ENCODE measurements at places on chromosomes 5 and 9.

DNA sequence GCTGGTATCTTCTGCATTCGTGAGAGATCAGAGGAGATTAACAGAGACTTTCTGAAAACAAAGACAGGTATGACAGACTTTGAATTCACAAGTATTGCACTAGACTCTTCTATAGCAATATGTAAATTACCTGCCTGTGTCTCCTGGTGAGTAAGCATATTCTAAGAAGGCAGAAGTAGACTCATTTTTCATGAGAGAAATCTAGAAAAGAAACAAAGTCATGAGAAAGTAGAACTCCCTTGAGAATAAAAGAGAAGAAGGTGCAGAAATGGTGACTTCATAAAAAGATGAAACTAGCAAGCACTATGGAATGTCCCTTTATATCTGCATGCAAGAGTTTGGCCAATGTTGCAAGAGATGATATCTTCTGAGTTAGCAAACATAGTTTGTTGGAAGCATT lies 419.8 kb downstream of the DMRT2 start:
- DNase-seq = no peak

GRCh38 chr9:134165357-134166315 lies 1.3 kb upstream of the RNU6ATAC start:
- no peak for DNase-seq

DNA sequence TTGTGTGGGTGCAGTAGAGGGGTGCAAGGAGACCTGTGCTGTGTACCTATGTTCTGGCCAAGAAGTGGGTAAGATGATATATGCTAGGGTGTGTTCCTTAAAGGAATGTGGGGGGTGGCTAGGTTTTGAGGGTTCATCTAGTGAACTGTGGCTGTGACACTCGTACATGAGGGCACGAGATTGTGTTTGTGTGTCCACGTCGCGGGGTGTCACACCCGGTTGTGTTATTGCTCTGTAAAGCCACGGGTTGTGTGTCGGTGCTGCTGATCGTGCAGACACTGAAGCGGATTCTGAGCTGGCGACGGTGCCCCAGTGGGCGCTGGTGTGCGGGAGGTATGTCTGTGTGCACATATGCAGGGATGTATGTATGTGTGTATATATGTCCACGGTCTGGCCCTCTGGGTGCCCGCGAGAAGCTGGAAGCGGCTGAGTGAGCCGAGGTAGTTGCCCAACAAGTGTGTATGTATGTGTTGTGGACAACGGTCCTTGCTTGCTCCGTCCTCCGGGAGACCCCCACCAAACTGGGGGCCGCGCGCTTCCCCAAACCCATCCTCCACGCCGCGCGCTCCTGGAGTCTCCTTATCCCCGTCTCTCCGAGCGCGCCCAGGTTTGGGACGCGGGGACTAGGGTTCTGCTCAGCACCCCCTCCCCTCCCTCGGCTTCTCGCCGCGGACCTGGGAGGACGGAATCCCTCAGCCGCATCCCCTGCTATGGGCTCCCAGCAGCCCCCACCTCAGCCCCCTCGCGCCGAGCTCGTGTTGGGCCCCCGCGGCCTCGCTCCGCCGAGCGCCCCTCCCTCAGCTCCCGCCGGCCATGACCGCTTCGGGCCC lies 639 bp downstream of the PCDH1 start:
- peak; percentile 71 for DNase-seq

DNA sequence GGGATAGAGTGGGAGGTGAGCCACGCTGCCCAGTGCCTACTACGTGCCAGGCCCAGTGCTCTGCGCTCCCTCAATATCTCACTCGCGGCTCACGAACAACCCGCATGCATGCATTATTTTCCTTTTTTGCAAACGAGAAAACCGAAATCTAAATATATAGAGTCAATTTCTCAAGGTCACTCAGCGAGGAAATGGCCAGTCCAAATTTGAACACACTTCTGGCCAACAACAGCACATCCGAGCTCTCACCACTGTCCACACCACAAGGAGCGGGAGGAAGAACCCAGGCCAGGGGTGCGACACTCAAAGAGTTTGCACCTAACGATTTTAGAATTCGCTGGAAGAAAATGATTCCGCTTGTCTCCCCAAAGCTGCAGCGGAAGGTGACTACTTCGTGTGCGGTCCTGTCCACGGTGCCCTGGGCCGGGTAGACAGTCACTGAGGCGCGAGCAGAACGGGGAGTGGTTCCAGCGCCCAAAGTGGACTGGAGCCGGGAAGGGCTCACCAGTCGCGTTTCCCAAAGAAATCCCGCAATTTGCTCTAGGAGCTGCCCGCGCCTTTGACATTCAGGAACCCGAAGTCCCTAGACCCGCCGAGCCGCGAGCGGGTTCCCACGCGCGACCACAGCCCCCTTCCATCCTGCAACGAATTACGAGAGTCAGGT lies 1.1 kb upstream of the TLX3 start:
- no peak for DNase-seq

DNA sequence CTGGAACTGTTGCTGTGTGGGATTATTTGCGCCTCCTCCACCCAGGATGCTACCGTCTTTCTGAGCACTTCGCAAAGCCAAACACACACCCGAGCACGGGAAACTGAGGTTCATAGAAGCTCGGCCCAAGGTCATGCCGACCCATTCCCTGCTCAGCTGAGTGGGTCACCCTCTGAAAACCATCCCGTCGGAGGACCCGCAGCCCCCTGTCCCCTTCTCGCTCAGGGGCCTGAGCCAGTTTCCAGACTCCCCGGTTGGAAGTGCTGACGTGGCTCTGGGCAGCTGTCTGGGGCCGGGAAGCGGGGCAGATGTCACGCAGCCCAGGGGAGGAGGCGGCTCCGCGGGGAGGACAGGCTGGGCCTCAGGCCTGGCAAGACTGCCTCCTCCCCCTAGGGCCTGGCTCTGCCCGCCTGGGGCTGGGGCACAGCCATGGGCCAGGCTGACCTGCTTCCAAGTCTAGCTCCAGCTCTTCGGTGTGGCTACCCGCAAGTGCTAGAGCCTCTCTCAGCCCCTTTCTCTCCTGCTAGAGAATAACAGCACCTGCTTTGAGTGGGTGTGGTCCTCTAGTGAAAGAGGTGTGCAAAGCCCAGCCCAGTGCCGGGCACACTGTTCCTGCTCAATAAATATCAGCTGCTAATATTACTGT lies 9.9 kb upstream of the CXXC5 start:
- DNase-seq = peak; percentile 92

GRCh38 chr5:179227580-179228311 lies 117.5 kb downstream of the ADAMTS2 start:
- peak; percentile 65 for DNase-seq

DNA sequence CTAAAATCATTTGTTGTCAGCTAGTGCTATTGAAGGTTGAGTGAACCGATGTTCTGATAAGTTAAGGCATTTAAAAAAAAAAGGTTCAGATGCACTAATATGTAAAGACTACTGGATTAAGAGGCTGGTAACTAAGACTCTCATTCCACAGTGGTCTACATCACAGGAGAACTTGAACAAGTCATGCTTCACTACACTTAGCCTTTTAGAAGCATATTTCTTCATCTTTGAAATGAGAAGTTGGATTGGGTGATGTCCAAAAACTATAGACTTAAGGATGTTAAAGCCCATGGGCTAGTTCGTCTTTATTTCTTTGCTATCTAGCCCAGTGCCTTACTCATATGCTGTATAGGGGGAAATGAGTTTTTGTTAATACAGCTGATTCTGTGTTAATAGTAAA lies 107.2 kb downstream of the NDUFS4 start:
- no peak for DNase-seq

- no peak for DNase-seq
These were observed 128.0 kb upstream of the STC2 start for GRCh38 chr5:173456181-173456580.

DNA sequence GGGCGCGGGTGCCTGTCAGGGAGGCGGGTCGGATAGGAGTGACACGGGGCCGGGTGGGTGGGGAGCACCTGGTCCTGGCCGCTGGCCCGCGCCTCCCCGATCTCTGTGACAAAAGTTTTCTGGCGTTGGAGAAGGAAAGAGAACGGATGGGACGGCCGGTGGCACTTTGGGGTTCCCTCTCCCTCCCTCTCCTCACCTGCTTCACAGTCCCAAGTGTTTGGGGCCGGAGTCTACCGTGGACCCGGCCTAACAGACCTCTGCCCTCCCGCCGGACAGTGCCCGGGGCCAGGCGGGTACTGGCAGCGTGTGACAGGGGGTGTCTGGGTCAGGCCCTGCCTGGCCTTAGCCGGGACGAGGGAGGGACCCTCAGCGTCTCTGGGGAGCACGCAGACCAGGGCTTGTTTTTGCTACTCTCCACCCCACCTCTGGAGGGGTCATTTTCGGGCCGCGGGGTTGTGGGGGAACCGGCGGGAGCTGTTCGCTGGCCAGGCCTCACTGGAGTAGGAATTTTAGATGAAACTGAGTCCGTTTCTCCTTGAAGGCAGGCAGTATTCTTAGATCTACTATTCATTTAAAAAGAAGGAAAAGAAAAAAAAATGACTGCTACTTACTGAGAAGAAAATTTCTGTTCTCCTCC lies 1.7 kb downstream of the PRDM6 start:
- no peak for DNase-seq

DNA sequence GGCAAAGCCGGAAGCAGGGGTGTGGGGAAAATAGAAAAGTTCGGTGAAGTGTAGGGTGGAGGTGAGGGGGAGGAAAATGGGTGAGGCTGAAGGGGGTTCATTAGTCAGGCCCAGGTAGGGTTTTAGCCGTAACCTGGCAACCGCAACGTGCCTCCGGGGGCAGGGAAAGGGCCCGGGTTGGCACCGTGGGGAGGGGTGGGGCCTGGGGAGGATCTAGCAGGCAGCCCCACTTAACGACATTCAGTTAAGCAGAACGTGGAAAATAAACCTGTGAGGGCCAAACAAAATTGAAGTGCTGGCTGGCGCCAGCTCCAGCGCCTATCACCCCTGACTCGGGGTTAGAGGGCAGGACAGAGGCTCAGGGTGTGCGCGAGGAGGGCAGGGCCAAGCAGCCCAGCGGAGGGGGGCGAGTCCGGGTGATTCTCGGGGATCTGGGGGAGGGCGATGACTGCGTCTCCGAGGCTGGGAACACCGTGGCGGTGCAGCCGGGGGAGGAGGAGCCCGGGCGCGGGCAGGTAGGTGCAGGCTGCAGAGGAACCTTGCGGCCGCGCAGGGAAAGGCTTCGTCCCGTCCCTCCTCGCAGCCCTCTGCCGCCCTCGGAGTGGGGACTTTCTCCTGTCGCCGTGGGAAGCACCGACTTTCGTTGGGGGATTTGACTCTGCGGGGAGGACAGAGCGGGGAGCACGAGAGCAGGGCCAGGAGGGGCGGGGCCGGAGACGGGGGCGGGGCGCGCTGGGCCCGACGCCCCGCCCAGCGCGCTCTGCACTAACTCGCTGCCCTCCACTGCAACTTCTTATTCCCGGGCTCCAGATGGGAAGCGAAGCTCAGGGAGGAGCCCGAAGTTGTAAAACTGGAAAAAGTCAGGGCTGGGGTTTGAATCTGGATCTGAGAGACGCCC lies 5.1 kb downstream of the RGS14 start:
- DNase-seq = no peak

GRCh38 chr9:132873403-132873802 lies 4.7 kb downstream of the AK8 start:
- DNase-seq = no peak

- no peak for DNase-seq
These were observed 490 bp downstream of the ICE1 start for GRCh38 chr5:5422819-5423515.

- DNase-seq = no peak
These were observed 77.8 kb upstream of the TARS1 start for GRCh38 chr5:33362915-33363314.

DNA sequence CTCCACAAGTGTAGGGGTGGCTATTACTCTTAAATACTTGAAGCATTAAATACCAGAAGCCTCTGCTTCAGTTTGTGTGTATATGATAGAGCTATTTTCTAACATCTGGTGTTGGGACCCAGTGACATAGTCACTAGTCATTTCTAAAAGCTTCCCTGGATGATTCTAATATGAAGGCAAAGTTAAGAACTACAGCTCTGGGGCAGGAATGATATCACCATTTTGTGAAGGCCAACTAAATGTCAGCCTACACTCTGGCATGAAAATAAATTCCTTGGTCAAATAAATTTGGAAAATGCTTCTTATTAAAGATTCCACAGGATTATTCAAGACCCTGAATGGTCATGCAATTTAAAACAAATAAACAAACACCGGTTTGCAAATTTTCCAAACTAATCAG lies 197.7 kb downstream of the PLK2 start:
- DNase-seq = no peak

DNA sequence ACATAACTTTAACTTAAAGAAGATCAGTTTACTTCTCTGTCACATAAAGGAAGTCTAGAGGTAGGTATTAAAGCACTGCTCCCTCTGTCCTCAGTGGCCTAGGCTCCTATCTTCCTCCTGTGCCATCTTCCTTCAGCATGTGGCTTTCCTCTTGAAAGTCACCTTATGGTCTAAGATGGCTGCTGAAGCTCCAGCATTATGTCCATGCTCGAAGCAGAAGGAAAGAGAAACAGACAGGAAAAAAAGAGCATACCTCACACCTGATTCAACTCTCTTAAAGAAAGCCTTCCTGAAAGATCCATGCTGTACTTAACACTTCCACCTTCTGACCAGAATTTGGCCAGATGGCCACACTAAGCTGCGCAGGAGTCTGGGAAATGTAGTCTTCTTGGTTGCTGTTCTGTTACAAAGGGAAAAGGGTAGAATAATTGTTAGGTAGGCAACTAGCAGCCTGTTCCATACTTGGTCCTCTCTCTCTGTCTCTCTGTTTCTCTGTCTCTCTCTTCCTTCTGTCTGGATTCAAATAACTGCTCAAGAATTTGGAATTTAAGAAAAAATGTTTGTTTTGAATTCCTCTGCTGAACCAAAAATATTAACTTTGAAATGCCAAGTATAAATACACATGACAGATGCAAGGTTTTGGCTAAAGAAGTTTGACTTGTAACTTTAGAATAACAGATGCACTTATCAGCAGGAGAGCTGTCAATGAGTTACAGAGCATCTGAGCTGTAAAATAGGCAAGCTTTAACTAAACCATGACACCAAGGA lies 16.0 kb downstream of the TMEM174 start:
- no peak for DNase-seq

DNA sequence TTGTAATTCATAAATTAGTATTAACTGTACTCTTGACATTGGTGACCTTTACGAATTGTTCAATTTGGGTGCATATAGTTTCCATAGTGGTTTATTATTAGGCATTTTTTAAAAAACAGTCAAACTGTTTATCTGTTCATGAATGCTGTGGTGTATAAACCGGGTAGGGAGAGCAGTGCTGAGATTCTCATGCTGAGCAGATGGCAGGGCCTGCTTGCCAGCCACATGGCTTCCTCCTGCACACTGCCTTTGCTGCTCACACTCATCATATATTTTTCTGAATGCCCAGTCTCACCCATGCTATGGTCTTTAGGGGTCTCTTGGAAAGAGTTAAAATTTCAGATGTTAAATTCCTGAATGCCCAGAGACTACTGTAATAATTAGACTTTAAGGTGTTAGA lies 40.8 kb downstream of the NNT start:
- DNase-seq = no peak

- no peak for DNase-seq
These were observed 63.2 kb downstream of the ACER2 start for GRCh38 chr9:19471737-19472648.

GRCh38 chr9:137612741-137613142 lies 6.1 kb upstream of the EHMT1 start:
- DNase-seq = no peak

DNA sequence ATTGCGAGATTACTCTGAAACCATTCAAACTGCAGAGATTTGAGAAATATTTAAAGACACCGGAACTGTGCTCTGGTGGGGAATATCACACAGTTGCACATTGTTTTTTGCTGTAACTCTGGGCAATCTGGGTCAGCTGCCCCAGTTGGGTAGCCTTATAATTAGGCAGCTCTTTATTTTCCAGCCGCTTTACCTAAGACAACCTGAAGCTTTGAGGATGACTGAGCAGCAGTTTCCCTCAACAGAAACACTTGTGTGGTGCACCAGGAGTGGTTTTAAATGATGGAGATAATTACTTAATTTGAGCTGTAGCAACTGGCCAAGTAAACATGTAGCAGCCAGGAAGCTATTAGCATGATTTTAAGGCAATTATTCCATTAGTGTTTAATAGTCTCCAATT lies 2.9 kb downstream of the PLCXD3 start:
- no peak for DNase-seq

Data from coronary artery (tissue), 2 donors.